ENCODE measurements at places on chromosomes 12 and 14. TPM values are rescaled to one million over a fixed set of nuclear protein-coding genes. Genes with fewer than 3 reads are reported as not detected.

RDH16 gene
- total RNA-seq = 0.17 TPM

TMEM132C gene
- under 0.01 TPM for total RNA-seq

GPRC5A gene
- total RNA-seq = 2.3 TPM

GPR68 gene
- total RNA-seq = 0.26 TPM

DAO gene
- total RNA-seq = not detected

GRCh38 chr14:57009585-57010515 is 199.6 kb upstream of the OTX2 start:
- DNase-seq = no peak
- no peaks in the 10 kb centered on the region for H3K27me3 ChIP-seq
- no peaks in the 10 kb centered on the region for H3K36me3 ChIP-seq

GRCh38 chr12:57276935-57277563 is 26.1 kb upstream of the STAC3 start:
- no peak overlapping the region for H3K4me3 ChIP-seq
- peaks cover 5% of the 10 kb centered on the region for H3K4me1 ChIP-seq
- no peaks in the 10 kb centered on the region for H3K27me3 ChIP-seq
- DNase-seq = peak; percentile 34
- H3K27ac ChIP-seq = no peak overlapping the region
- no peaks in the 10 kb centered on the region for H3K36me3 ChIP-seq

DNA sequence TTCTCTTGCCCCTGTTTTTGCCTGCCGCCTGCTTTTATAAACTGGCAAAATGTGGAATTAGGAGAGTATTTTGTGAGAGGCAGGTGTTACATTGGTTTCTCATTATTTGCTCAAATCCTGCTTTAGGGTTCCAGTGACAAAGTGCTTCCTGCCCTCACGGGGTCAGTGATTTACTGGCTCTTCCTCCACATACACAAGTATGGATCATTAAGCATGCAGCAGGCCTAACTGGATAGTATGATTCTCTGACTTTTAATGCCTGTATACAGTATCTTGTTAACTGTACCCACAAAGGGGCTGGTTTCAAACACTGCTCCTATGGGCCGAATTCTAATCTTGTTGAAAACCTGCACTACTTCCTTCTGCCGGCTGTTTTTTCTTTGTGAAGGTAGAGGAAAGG is 63.2 kb downstream of the PTCSC3 start:
- no peak overlapping the region for H3K4me3 ChIP-seq
- no peaks in the 10 kb centered on the region for H3K27me3 ChIP-seq
- H3K27ac ChIP-seq = no peak overlapping the region
- H3K4me1 ChIP-seq = no peaks in the 10 kb centered on the region

DNA sequence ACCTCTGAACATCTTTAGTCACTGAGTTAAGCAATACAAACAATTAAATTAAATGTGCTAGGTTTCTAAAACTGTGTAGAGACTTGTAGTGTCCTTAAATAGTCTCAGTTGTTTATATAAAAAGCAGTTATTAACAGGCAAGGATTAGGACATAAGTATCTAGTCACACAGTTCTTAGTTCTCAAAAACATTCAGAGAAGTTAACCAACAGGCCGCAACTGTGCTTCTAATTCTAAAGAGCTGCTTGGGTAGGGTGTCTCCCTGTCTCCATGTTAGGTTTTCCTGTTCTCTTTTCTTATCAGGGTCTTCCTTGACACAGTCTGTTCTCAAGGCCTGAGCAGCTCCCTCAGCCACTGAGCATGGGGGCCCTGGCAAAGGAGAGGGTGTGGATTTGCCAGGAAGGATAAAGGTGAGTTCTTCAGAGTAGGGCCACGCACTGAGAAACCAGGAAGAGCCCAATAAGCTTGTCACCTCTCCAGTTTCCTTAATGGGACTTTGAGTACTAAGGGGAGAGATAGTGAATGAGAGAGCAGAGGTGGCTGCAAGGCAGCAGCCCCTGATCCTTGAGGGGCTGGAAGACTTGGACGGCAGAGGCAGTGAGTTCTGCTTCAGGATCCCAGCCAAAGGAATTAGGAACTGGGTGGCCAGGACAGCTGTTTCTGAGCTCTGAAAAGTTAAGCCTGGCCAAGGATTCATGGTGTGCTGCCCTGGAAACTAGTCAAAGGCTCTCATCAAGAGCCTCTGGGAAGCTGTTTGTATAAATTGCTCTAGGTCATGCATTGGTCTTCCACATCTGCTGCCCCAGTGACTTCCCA is 177.3 kb downstream of the MYRFL start:
- no peak overlapping the region for H3K27ac ChIP-seq
- H3K4me1 ChIP-seq = no peaks in the 10 kb centered on the region
- peak; percentile 43 for DNase-seq
- H3K36me3 ChIP-seq = no peaks in the 10 kb centered on the region

DNA sequence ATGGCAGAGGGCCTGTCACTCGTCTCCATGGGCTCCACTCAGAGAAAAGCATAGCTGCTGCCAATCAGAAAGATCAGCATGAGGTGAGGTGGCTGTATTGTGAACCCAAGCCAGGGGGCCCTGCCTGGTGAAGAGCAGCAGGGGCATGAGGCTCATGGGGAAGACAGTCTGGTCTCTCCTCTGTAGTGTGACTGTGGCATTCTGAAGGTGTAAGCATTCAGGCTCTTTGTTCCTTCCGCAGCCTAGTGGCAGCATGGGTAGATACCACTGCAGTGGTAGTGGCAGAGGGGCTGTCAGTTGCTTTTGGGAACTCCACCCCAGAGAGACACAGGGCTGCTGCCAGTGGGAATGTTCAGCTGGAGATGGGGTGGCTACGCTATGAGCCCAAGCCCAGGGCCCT is 5.1 kb upstream of the CLEC4D start:
- H3K27ac ChIP-seq = no peak overlapping the region
- H3K4me1 ChIP-seq = no peaks in the 10 kb centered on the region
- no peaks in the 10 kb centered on the region for H3K36me3 ChIP-seq
- no peak for DNase-seq
- H3K27me3 ChIP-seq = no peaks in the 10 kb centered on the region

DNA sequence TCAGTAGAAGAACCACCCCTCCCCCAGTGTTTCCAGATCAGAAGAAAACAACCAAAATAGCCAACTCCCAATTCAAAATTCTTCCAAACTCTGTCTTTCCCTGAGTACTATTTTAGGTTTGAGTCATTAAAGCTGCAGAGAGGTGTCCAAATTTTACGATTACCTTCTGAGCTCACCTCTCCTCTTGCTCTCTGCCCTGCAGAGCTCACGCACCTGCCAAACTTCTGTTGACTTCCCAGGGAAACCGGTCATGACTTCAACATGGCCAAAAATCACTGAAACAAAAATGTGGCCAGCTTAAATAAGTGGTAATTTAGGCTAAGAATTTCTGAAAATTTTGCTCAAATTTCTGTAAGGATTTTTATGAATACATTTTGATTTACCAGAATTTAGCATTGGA is 70.9 kb upstream of the OTX2 start:
- DNase-seq = no peak
- no peaks in the 10 kb centered on the region for H3K27me3 ChIP-seq
- no peak overlapping the region for H3K27ac ChIP-seq
- no peaks in the 10 kb centered on the region for H3K36me3 ChIP-seq
- no peak overlapping the region for H3K4me3 ChIP-seq
- no peaks in the 10 kb centered on the region for H3K4me1 ChIP-seq

DNA sequence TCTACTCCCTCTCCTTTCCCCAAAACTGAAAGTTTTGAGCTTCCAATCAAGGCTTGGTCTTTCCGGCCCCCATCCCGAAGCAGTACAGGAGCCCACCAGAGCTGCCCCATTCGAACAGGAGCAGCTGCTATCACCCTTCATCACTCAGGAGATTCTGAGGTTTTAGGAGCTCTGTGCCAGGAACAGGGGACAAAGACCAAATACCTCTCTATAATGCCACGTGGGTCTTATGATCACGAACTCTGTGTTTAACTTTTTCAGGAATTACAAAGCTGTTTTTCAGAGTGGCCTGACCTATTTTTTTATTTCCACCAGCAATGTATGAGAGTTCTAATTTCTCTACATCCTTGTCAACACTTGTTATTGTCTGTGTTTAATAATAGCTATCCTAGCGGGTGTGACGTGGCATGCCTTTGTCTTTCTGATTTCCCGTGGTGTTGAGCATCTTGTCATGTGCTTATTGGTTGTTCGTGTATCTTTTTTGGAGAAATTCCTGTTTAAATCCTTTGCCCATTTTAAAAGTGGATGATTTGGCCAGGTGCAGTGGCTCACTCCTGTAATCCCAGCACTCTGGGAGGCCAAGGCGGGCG is 21.7 kb downstream of the COA8 start:
- H3K27me3 ChIP-seq = no peaks in the 10 kb centered on the region
- no peak for DNase-seq
- H3K27ac ChIP-seq = no peak overlapping the region

GRCh38 chr12:40063414-40063813 is 42.5 kb downstream of the SLC2A13 start:
- H3K27me3 ChIP-seq = no peaks in the 10 kb centered on the region
- no peaks in the 10 kb centered on the region for H3K36me3 ChIP-seq
- peak; percentile 47 for DNase-seq
- no peak overlapping the region for H3K27ac ChIP-seq
- no peak overlapping the region for H3K4me3 ChIP-seq
- no peaks in the 10 kb centered on the region for H3K4me1 ChIP-seq

GRCh38 chr12:57419495-57419894 is 11.3 kb downstream of the R3HDM2 start:
- no peak overlapping the region for H3K4me3 ChIP-seq
- H3K36me3 ChIP-seq = peaks cover 2% of the 10 kb centered on the region
- H3K4me1 ChIP-seq = no peaks in the 10 kb centered on the region
- H3K27me3 ChIP-seq = no peaks in the 10 kb centered on the region
- DNase-seq = no peak
